ENCODE measurements at places on chromosomes 5 and 9.

GRCh38 chr9:132672413-132672690 lies 2.1 kb downstream of the GTF3C4 start:
- no peak for DNase-seq

DNA sequence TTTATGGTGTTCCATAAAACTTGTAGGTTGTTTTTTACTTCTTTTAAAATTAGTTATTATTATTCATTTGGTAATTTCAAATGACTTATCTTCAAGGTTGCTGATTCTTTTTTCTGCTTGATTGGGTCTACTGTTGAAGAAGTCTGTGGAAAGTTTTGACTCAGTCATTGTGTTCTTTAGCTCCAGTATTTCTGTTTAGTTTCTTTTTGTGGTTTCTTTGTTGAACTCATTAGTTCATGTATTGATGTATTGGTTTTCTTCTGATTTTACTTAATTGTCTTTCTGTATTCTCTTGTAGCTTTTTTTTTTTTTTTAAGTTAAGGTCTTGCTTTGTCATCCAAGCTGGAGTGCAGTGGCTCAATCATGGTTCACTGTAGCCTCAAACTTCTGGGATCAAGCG lies 345.4 kb upstream of the MEF2C start:
- no peak for DNase-seq

- DNase-seq, result no peak
Measured at GRCh38 chr5:83375049-83375745, 96.3 kb upstream of the VCAN start.

DNA sequence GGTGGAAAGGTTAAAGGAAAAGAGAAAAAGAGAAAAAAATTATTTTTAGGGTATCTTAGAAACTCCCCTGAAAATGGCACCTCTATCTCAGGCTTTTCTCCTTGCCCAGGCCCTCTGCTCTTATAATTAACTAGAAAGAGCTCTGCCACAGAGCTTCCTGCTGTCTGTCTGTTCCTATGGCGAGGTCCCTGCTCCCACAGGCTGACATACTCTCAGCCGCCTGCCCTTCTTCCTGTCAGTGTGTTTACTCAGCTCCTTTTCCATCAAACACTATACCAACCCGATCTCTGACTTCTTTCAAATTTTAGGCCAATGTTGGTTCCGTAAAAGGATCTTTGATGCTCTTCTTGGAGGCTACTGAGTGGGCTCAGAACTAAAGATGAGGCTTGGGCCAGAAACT lies 482.6 kb downstream of the DMAC1 start:
- DNase-seq, result no peak

- no peak for DNase-seq
Measured at GRCh38 chr5:179194941-179195381, 134.8 kb downstream of the ZNF354C start.

GRCh38 chr9:130283539-130284248 lies 18.1 kb downstream of the HMCN2 start:
- DNase-seq, result no peak

Data from NCI-H187 (cell line).